ENCODE measurements at places on chromosomes 11 and 22.

DNA sequence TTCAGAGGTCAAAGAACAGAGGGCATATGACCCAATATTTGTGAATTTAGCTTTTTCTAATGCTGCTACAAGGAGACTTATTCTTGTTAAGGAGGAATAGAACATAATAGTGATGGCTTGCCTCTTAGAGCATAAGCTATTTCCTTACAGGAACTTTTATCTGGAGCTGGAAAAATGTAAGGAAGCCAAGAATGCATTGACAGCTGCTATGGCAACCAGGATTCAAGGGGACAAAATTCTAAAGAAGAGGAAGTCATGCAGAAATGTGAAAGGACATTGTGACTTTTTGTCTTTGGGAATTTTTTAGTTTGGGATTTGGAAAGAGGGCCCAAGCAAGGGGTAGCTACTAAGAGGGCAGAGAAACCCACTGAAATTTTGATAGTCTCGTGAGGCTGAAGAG, 51.1 kb downstream of the EHF start:
- no peak for DNase-seq

GRCh38 chr11:80816966-80817365, 1376.1 kb upstream of the TENM4 start:
- DNase-seq = no peak

DNA sequence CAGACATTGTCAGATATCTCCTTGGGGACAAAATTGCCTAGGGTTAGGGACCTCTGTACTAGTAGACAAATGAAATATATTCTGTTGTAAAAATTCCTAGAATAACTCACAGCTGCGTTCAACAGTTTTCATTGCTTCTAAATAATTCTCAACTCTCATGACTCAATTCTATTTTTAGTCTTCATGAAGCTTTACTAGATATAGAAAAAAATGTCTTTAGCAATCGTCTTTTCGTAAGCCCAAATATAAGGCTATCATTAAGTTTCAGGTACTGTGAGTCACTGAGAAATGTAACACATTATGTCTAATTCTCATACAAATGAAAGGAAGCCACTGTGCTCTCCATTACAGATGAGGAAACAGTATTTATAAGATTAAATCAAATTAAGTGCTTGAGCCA, 6.4 kb downstream of the MMP12 start:
- no peak for DNase-seq

DNA sequence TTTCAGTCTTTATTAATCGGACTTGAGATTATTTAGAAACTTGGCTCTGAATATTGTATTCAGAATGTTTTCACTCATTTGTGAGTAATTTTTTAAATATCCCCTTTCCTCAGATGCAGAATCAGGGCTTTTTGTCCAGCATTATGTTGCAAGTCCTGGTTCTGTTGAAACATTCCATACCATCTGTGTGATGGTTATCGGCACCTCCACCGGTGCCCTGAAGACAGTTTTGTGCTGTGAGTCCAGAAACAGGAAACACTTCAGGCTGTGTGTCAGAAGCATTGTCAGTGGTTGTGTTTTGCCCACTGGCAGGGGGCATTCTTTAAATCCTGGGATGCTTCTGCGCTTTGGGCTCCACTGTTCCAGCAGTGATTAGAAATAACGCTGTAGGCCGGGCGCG, 20.4 kb downstream of the CDPF1 start:
- DNase-seq = no peak

- DNase-seq = no peak
These were observed 1450.5 kb downstream of the BRD1 start for GRCh38 chr22:48376936-48377712.

DNA sequence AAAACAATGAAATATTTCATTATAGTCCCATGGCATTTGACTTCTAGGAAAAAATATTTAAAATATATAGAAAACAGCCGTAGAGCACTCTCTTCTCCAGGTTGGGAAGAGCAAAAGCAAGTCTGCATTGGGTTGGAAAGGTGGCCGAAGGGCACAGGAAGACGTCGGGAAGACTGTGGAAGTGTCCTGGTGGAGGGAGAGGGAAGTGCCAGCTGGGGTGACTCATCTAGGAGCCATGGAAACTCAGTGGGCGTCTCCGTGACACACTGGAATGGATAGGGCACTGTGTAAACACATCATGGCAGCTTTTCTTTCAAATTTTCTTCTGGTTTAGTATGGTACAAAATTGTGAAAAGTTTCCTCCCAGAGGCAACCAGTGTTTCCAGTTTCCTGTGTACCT, 12.7 kb downstream of the GTPBP1 start:
- no peak for DNase-seq

- no peak for DNase-seq
These were observed 46.9 kb downstream of the PAX6 start for GRCh38 chr11:31764261-31764660.

DNA sequence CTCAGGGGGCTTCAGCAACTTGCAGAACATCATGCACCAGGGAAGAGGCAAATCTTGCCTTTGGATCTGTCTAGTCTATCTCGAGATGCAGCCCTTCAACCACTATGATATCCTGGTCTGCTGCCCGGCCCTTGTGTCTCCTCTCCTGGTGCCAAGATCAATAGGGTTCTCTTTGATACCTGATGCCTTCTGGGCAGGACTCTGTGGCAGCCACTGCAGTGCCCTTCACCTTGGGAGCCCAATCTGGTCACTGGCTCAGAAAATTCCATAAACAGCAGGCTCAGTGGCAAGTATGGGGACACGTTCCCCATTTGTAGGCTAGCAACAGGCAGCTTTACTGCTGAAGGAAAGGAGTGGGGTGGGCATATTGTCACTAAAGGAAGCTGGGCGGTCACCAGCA, 23.4 kb downstream of the SYN3 start:
- DNase-seq = no peak

Data from SK-N-DZ (cell line).